ENCODE measurements at places on chromosomes 3 and 15.

DNA sequence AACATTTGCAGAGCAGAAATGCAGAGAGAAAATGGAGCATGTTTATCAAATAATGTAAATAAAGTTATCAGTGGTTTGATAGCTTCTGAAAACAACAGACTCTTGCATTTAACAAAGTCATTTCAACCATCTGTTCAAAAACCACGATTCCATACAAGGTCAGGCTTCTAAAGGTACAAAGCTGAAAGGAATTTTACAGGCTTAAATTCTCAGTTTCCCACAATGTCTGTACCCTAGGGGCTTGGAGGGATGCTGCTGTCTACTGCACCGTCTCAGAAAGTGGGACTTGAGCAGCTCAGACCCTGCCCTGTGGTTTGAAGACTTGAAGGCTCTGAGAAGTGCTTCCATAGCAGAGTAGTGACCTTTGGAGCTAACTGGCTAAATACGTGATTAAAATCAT lies 30.4 kb upstream of the TM4SF1 start:
- no peak for DNase-seq

GRCh38 chr3:72768006-72768441 lies 80.2 kb downstream of the SHQ1 start:
- no peak for DNase-seq

DNA sequence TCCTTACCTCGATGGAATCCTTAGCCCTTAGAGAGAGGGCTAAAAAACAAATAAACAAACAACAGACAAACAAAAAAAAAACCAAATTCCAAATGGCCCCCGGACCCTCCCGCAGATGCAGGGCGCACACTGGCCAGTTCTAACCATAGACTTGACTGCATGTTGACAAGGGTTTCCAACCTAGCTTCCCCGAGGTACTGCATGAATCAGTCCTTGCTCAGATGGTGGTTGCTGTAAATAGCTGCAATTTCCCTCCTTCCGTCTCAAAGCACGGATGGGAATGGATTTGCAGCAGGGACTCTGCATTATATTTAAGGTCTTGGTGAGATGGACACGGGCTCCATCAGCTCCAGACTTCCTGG lies 162.8 kb downstream of the CD47 start:
- no peak for DNase-seq

DNA sequence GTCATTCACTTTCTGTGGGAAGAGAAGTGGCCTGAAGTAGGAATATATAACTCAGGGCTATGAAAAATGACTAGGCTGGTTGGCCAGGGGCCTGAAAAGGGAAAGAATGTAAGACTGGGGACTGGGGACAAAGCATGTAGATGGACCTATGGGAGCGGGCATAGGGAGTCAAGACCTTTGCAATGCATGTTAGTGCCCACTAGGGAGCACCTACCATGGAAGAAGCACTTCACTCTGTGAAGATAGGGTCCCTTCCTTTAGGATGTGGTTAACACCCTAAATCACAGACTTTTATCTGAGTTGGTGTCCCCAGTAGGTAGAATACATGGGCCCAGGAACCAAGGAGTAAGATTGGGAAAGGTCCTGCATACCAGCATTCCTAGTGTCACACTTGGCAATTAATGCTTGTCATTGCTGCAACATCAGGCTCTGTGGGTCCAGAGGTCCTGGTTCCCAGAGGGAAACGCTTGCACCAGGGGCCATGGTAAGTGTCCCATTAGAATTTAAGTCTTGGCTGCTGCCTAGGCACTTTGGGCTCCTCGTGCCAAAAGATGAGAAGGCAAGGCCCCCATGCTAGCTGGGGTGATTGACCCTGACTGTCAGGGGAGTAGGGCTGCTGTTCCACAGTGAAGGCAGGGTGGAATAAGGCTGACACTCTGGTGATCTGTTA lies 79.6 kb downstream of the CRYGS start:
- DNase-seq, result no peak

GRCh38 chr3:84959470-84960271 lies 882 bp downstream of the CADM2 start:
- no peak for DNase-seq

- no peak for DNase-seq
Measured at GRCh38 chr15:79051941-79052731, 38.4 kb downstream of the RASGRF1 start.

DNA sequence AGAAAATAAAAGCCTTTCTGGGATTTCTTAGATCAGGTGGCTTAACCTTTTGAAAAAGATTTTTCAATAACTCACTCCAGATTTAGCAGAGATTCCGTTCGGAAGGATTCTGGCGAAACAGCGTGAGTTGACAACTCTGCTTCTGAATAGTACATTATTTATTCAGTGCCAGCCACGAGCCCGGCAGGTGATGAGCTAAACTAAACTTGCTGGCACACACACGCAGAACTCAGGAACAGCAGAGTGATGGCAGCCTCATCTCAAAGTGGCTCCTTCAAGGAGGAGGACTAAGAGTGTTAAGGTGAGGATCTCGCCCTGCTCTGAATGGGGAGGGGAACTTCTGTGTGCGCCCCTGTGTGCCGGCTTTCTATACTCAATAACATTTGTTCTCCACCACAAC lies 114.3 kb downstream of the FAM43A start:
- DNase-seq, result no peak

DNA sequence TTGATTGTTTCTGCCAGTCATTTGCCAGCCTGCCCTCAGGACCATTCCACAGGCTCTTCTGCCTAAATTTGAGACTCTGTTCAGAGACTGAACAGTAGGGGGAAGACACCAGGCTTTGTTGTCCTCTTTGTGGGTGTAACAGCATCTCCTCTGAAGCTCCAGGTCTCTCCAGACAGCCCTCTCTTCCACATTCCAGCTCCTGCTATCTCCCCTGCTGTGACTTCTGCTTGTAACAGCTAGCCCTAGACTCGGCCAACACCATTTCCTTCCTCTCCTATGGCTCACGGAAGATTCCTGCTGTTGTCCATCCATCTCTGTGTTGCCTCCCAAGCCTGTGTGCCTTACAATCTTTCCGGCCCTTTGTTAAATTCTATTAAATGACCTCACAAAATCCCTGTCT lies 40.2 kb downstream of the SUCLG2 start:
- DNase-seq, result no peak

- no peak for DNase-seq
Measured at GRCh38 chr3:32125012-32125411, 18.6 kb downstream of the GPD1L start.

DNA sequence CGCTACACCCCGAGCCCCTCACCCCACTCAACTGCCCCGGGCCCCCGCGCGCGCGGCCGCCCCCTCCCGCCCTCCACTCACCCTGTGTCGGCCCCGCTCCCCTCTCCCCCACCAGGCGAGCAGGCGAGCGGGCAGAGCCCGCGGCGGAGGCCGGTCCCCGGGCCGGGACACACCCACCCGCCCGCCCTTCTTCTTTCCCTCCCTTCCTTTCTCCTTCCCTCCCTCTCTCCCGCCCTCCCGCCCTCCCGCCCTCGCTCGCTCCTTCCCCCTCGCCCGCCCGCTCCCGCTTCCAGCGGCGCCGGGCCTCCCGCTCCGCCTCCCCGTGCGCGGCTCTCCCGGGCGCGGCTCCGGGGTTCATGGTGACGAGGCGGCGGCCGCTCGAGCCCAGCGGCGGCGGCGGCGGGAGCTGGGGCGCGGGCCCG lies at the start of gene CTDSPL:
Gene CTDSPL (plus strand): TSS at position 261 of the 422 bp plus-strand sequence. CDS start 320 bp downstream, outside the sequence.
- DNase-seq, result no peak

Data from activated CD4-positive, alpha-beta T cell treated with anti-CD3 and anti-CD28 coated beads, Interleukin-2, amount 50 U/mL, for 4 hours (primary cell).